Central memory CD4-positive, alpha-beta T cell (primary cell): ENCODE measurements at places on chromosomes 12 and 14.
A peak's percentile ranks its signal among the peaks of the same experiment; 100 is the strongest.

DNA sequence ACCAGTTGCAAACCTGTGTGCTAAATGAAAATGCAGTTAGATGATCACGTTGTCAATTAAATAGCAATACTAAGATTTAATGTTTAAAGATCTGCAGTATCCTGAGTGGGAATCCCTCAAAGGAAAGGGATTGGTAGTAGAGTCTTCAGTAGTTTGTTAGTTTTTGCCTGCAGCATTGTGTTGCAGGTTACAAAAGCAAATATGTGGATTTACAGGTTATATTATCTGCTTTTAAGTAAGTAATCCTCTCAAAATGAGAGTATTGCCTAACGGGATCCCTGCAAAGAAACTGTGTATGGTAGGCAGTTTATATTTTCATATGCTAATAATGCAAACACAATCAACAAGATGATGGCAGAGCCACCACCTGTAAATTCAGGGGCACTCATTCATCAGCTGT, 72.2 kb upstream of the OSBPL8 start:
- DNase-seq: no peak

DNA sequence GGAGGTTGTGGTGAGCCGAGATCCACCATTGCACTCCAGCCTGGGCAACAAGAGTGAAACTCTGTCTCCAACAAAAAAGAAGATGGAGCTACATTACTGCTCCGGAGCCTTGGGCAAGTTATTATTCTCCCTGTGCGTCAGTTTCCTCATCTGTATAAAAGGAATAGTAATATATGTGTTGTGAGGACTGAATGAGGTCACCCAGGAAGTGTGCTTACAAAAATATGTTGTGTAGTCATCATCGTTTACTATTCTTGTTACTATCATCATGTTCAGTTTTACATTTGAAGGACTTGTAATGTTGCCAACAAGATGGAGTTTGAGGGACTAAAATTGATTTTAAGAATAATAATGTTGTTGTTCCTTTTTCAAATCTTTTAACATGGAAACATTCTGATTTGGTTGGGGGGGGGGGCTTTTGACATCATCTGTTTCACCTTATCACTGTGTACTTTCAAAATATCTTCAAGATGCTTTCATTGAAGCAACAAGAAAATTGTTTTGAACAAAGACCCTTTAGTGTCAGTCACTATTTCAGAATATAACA, 156.8 kb downstream of the PDE3A start:
- no peak for DNase-seq

DNA sequence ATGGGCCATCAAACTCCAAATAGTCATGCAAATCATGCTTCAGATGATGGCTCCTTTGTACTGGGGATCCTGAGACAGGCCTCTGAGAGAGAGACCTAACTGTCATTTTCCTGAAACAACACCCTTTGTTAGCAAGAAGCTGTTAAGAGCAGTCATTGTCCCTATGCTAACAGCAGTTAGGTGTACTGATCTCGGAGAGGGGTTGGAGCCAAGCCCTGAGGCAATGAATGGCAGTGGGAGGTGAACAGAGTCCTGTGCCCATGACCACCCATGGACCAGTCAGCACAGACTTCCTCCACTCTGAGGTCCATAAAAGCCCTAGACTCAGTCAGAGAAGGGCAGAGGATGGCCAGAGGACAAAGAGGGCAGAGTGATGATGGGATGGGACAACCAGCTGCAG, 747.6 kb upstream of the LRFN5 start:
- DNase-seq: no peak

GRCh38 chr12:44968965-44969364, 81.9 kb downstream of the DBX2 start:
- DNase-seq: no peak

DNA sequence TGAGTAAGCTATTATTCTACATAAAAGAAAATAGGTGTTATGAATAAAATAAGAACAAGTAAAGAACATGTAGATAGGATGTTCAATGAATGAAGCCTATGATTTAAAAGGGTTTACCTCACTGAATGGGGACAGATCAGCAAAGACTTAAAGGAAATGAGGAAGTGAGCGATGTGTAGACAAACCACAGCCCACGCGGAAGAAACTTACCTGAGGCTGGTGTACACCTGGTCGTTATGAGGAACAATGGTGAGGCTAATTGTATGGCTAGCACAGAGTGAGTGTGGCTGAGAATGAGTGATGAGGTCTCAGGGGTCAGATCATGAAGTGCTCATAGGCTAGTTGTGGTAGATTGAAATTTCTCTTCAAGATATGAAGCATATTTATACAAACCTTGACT, 221.7 kb downstream of the ALG10B start:
- DNase-seq: no peak

GRCh38 chr14:74586681-74587362, 25.2 kb downstream of the LTBP2 start:
- no peak for DNase-seq

DNA sequence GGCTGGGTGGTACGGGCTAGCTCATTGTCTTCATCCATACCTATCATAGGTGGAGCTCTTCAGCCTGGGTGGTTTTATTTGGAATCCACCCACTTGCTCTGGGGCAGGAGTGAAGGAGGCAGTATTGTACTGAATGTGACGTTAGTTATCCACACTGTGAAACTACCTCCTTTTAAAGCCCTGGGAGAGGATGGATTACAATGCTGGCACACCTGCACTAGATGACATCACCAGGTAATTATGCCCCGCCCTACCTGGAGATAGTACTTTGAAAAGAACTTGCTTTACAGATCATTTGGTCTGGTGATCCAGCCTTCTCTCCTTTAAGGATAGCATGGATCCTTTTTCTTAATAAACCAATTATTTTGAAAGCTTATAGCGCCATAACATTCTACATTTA, 78.0 kb downstream of the B4GALNT3 start:
- DNase-seq: no peak

GRCh38 chr12:22733756-22734155, 108.8 kb downstream of the ETNK1 start:
- no peak for DNase-seq

DNA sequence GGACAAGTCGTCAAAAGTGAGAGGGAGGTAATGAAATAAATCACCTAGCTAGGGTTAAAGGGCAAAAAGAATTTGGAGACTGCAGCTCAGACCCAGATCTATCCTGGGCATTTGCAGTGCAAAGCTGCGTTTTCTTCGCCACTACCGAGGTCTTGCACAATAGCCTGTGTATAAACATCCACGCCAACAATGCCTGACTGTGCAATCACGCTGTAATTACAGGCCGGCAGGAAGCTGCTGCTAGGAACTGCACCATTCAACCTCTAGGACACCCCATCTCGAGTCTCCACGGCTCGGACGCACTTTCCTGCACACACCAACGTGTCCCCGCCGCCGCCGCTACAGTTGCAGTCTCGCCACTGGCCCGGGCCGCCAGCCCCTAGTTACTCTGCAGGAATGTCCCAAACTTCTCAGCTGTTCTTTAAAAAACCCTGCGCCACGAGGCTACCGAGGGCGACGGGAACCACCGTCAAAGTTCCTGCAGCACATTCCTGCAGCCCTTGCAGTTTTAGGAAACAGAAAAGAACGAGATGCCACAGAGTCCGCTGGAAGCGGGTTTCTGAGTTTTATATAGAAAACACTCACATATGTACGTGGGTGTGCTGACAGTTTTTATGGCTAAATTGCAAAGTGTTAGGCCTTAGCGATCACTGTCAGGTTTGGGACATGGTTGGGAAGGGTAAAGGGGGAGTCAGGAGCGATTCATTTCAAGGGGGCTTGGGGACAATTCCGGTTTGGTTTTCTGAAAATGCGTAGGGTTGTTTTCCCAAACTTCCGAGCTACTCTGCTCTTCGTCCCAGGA, 65.6 kb upstream of the PTGR2 start:
- peak; percentile 65 for DNase-seq

- DNase-seq: no peak
Observed at GRCh38 chr14:102241147-102241546, 63.8 kb downstream of the MOK start.

DNA sequence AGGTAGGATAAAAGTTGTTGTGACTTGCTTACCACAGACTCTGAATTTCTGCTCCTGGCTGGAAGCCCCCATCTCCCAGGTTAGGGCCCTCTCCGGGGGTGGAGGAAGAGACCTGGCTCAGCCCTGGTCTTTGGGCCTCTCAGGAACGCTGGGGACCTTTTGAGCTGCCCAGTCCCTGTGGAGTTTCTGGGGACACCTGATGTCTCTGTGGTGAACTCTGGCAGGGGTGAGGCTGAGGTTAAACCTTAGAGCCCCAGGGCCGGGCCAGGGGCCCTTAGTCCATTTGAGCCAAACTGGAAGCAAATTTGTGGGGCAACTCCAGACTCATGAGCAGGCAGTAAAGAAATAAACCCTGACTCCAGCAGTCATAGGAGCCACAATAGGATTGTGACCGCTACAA, 112.1 kb downstream of the ADGRD1 start:
- DNase-seq: no peak

- peak; percentile 0 for DNase-seq
Observed at GRCh38 chr14:103343164-103343879, 9.3 kb downstream of the EIF5 start.

DNA sequence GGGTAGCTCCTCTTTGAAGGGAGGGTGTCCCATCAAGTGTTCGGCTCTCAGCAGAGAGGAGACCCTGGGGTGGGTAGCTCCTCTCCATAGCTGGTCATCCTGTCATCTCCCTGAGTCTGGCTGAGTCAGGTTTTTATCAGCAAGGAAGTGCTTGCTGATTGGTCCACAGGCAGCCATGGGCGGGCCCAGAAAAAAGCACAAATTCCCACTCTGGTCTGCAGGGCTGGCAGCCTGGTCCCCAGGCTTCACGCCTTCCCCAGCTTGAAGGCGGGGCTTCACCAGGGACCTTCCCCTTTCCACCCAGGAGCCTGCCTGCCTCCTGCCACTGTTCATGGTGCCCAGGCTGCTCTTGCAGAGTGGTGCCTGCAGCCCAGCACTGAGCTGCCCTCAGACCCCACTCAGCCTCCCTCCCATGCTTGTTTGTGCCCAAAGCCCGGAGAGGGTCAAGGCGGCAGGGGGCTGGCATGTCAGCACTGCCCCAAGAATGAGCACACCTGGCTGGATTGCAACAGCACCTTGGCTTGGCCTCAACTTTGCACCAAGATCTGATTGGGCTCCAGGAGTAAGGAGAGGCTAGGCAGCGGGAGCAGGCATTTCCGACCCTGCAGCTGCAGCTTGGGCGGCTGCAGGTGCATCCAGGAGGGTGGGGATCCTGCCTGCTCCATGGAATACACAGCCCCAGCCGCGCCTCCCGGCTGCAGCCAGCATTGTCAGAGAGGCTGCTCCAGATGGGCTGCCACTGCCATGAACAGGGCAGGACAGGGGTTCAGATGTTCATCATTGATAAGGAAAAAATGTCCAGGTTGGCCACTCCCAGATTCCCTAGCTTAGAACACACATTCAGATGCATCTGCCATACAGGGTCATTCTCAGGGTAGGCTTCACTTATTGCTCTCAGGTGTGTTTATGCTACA, 22.0 kb upstream of the WDR89 start:
- DNase-seq: no peak

- no peak for DNase-seq
Observed at GRCh38 chr12:51124504-51124903, 41.1 kb upstream of the CSRNP2 start.

DNA sequence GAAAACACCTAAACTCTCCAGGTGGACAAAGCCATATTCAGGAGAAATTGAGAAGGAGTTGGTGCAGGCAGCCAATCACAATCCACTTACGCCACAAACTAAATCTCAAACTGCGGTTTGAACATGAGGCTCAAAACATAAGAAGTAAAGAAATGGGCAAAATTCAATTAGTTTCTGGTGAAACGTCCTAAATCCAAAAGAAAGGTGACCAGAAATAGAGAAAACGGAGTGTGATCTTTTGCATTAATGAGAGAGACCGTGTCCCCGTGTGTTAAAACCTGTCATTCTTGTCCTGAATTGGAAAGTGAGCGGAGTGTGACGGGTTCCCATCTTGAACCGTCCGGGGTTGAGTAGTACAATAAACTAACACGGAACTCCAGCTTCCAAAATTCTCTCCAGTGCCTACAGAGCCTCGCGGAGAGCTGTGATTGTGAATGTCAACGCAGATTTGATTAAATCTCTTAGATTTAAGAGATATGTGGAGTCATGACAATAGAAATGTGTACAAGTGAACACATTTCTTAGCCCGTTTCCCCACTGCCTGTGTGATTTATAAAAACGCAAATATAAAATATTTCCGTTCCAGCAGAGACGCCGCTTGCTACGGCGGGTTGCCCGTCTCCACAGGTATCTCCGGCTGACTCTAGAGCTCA, 595 bp upstream of the METAP2 start:
- peak; percentile 44 for DNase-seq

DNA sequence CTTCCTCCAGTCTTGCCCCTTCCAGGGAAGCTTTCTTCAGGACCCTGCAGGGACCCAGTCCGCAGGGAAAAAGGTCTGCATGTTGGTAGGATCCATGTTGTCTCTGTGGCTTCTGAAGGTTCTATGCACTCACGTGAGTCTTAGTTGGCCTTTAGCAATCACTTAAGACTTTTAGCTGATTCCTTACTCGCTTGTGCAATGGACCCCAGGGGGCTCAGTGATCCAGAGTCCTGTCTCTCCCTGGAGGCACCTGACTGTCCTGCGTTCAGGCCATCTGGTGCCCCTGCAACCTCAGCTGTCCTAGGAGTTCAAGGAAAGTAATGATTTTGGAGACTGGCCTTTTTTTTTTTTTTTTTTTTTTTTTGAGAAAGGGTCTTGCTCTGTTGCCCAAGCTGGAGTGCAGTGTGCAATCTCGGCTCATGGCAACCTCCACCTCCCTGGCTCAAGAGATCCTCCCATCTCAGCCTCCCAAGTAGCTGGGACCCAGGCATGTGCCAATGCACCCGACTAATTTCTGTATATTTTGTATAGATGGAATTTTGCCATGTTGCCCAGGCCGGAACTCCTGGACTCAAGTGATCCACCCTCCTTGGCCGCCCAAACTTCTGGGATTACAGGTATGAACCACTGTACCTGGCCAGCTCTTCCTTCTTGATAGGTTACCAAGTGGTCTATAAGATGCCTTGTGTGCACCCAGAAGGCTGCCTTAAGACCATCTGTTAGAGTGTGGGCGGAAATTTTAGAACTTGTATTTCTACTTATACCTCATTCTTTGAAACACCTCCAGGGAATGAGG, 4.6 kb downstream of the IFI27L2 start:
- DNase-seq: no peak

DNA sequence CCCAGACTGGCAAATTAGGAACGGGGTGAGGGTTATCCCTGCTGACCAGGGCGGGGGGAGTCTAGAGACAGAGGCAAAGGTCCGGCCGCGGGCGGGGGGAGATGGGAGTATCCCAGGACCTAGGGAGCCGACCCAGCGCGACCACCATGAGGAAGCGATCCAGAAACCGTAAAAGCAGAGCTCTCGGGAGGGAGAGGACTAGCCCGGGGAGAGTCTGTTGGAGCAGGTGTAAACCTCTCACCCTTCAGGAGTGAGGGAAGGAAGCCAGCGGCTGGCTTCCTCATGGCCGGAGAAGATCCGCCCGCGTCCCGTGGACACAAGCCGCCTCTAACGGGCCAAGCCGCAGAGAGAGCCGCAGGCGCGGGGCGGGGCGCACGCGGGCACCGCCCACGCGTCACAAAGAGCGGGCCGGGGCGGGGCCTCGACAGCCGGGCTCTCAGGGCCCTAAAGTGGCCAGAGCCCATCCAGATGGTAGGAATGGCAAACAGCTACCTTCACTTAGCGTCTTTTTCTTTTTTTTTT, at the start of gene ACRBP:
ACRBP (minus strand) TSS at position 350 of the 522 bp plus-strand sequence; CDS start at position 284, 66 bp downstream.
- DNase-seq: no peak

- no peak for DNase-seq
Observed at GRCh38 chr14:32597771-32598170, 268.7 kb downstream of the AKAP6 start.
